ENCODE measurements at places on chromosomes 16 and 17. TPM values are rescaled to one million over a fixed set of nuclear protein-coding genes. Genes with fewer than 3 reads are reported as not detected.

Gene HOXB8
- 0.51 TPM for total RNA-seq

Gene HOXB2
- total RNA-seq: 12.2 TPM

Gene CACNG5
- total RNA-seq: not detected

Gene SPATA22
- total RNA-seq: 0.17 TPM

Gene NSRP1
- total RNA-seq: 12.7 TPM

Gene GNAO1
- 0.26 TPM for total RNA-seq

Gene SLC13A2
- not detected for total RNA-seq

Gene NPIPB6
- not detected for total RNA-seq

DNA sequence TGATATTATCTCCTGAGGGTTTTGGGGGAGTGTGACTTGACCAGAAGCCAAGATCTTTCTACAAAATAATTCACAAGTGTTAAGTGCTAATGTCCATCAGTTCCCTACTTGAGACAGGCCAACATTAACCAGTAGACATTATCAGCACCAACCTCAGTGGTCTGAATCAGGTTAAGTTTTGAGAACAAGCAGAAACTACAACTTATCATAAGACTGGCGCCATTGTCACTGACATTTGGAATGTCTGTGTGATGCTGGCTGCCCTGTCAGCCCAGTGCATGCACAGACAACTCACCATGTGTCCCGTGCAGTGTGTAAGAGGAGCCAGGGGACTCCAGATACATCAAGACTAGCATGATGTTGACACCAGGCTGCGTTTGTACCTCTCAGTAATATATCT lies 76.8 kb downstream of the CCDC182 start:
- DNase-seq: no peak

DNA sequence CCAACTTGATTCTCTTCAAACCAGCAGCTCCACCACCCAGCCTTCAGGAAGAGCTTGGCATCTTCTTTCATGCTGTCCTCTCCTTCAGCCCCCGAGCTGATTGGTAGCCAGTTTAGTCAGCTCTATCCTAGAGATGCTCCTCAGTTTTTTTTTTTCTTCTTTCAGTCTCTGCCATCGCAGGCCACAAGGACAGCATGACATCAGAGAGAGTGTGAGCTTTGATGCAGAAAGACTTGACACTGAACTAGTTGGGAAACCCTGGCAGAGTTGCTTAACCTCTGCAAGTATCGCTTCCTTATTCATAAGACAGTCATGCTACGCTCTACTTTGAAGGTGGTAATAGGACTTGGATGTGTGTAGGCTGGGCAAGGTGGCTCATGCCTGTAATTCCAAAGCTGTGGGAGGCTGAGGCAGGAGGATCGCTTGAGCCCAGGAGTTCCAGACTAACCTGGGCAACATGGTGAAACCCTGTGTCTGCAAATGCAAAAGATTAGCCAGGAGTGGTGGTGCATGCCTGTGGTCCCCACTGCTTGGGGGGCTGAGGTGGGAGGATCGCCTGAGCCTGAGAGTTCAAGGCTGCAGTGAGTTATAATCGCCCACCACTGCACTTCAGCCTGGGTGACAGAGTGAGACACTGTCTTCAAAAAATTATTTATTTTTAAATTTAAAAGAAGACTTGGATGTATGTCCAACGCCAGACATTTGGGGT lies 2.6 kb downstream of the CD300LB start:
- no peak for DNase-seq

- no peak for DNase-seq
Observed at GRCh38 chr16:66293207-66293735, 73.2 kb upstream of the CDH5 start.

- no peak for DNase-seq
Observed at GRCh38 chr16:81992859-81993258, 18.4 kb downstream of the SDR42E1 start.

DNA sequence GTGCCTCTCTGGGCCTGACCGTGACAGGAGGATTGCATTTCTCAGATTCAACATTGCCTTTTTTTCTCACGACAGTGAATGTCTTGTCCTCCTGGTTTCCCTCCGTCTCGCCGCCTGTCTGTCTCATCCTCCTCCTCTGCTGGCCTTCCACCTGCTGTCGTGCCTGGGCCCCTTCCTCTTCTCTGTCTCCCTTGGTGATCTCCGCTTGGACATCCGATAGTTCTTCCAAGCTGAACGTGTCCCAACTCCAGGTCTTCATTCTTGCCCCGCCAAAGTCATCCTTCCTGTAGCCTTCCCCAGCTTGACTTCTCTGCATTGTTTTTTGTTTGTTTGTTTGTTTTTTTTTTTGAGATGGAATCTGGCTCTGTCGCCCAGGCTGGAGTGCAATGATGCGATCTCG lies 79.4 kb downstream of the RAP1GAP2 start:
- no peak for DNase-seq

DNA sequence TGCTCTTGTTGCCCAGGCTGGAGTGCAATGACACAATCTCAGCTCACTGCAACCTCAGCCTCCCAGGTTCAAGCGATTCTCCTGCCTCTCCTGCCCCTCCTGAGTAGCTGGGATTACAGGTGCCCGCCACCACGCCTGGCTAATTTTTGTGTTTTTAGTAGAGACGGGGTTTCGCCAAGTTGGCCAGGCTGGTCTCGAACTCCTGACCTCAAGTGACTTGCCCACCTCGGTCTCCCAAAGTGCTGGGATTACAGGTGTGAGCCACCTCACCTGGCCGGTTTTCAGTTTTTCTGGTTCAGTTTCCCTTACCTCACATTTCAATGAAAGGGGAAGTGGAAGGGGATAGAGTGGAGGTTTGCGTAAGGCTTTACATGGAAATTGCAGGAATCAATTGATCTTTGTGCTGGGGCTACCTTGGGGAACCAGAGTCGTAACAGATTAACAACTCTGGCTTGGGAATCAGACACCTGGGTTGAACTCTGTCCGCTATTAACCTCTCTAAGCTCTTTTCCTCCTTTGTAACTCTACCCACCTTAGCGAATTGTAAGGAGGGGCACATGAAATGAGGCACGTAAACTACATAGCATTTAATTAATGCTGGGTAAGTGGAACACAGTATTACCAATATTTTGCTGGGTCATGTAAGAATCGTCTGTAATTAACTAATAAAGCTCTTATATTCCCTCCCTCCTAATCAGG lies 3.2 kb downstream of the MPV17L start:
- no peak for DNase-seq

GRCh38 chr17:45958994-45959665 lies 39.9 kb upstream of the STH start:
- no peak for DNase-seq

DNA sequence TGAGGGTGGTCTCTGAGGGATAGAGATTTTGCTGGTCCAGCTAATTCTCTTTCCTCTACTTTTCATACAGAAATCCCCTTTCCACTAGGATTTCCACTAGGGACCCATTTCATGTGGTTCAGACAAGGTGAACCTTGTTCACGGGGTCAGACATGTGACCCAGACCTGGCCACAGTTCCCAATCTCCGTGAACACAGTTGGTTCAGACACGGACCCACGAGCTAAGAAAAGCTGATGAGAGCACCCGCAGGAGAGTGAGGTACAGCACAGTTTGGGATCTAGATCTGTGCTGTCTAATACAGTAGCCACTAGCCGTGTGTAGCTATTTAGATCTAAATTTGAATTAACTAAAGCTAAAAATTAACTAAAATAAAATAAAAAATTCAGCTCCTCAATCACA lies 88.1 kb downstream of the AXIN2 start:
- no peak for DNase-seq

DNA sequence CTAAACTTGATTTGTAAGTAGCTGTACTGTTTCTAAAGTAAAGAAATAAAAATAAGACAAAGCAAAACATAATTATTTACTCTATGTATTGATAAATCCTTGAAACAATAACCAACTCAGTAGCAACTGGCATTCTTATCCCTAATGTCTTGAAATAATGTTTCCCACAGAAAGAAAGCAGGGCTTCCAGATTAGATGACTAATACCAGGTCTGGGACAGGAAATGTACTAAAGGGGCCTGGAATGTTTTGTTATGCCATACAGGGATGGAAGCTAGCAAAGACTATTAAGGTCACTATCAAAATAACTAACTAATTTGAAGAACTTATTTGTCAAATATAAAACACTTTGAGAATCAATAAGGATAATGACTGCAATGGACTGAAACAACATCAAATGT lies 82.1 kb downstream of the CFDP1 start:
- DNase-seq: peak; percentile 68

DNA sequence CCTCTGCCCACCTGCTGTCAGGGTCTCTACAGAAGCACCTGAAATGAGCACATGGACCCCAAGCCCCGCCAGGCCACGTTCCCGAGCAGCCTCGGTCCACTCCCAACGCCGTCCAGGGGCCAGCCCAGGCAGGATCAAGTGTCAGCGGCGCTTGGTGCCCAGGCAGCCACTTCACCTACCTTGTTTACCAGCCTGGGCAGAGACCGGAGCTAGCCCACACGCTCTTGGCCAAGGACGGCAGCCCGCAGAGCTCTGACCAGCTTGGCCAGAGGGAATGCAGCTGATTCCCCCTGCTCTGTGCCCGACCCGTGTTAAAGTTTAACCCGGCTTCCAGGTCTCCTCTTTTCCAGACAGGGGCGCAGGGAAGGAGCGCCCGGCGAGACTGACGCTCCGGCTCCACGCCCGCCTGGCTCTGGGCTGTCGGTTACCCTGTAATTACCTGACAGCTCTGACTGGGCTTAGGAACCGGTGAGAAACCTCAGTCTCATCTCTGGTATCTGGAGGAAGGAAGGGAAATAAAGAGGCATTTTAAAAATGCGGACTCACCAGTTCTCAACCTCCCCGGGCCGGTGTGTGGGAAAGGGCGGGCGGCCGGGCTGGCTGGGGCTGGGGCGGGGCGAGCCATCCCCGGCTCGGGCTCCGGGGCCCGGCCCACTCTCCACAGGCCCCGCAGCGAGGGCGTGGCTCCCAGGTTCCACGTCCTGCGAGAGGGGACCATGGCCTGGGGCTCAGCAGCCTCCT lies 4.6 kb downstream of the KIFC3 start:
- DNase-seq: no peak

DNA sequence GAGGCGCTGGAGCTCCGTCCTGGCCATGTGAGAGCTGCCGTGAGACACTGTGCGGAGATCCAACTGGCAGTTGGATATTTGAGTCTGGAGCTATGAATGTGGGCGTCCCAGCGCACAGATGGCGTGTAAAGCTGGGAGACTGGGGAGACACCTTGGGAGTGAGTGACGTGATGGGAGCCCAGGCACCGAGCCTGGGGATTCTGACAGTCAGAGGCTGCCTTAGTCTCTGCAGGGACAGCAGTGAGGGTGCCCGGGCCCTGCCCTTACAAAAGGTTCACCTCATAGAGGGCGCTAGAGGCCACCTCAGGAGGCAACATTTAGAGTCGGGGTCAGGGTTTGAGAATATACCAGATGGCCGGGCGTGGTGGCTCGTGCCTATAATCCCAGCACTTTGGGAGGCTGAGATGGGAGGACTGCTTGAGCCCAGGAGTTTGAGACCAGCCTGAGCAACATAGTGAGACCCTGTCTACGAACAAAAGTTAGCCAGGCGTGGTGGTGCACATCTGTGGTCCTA lies 194.1 kb upstream of the GSE1 start:
- DNase-seq: no peak

- DNase-seq: peak; percentile 60
Observed at GRCh38 chr16:660459-661183, 7.3 kb upstream of the RHOT2 start.

Measured in fibroblast of lung (primary cell).